ENCODE measurements at places on chromosomes 7 and 10.
A peak's percentile ranks its signal among the peaks of the same experiment; 100 is the strongest.

GRCh38 chr7:135601182-135601581 lies 43.5 kb downstream of the NUP205 start:
- no peak for DNase-seq

- DNase-seq = no peak
Observed at GRCh38 chr7:143223784-143224183, 1.9 kb downstream of the TAS2R40 start.

GRCh38 chr10:95241533-95241932 lies 47.5 kb downstream of the ACSM6 start:
- DNase-seq = no peak

GRCh38 chr10:80280071-80280800 lies 9.2 kb downstream of the MAT1A start:
- no peak for DNase-seq

DNA sequence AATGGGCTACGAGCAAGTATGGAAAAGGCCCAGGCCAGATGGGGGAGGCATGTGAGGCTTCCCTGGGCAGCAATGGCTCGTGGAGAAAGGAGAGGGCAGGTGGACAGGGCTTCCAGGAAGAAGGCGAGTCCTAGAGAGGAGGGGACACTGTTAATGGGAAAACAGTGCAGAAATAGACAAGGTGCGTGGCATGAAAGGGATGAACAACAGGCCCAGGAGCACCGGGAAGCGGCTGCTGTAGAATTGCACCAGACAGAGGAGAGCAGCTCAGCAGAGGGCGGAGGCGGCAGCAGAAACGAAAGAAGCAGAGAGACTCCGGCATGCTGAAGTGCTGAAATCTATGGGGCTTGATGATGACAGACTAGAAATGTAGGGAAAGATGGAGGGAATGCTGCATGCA lies 102.1 kb downstream of the PIP4K2A start:
- DNase-seq = no peak

DNA sequence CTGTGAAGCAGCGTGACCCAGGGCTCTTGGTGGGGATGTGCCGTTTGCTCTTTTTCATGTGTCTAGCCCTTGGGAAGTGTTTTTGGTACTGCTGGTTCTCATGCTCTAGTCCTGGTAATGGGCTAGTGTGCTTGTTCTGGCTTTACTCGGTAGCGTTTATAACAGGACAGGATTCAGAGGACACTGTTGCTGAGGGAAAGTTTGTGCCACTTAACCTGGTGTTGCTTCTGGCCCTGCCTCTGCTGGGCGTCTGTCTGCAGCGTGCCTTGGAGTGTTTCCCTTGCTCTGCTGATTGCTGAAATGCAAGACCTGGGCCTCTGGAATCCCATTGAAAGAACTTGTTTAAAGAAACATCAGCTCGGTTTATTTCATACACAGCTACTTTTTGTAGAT lies 35.0 kb downstream of the INPP5A start:
- no peak for DNase-seq

- DNase-seq = no peak
Observed at GRCh38 chr7:70415179-70415972, 716.6 kb upstream of the GALNT17 start.

GRCh38 chr10:71509444-71509843 lies 112.7 kb downstream of the CDH23 start:
- DNase-seq = no peak

DNA sequence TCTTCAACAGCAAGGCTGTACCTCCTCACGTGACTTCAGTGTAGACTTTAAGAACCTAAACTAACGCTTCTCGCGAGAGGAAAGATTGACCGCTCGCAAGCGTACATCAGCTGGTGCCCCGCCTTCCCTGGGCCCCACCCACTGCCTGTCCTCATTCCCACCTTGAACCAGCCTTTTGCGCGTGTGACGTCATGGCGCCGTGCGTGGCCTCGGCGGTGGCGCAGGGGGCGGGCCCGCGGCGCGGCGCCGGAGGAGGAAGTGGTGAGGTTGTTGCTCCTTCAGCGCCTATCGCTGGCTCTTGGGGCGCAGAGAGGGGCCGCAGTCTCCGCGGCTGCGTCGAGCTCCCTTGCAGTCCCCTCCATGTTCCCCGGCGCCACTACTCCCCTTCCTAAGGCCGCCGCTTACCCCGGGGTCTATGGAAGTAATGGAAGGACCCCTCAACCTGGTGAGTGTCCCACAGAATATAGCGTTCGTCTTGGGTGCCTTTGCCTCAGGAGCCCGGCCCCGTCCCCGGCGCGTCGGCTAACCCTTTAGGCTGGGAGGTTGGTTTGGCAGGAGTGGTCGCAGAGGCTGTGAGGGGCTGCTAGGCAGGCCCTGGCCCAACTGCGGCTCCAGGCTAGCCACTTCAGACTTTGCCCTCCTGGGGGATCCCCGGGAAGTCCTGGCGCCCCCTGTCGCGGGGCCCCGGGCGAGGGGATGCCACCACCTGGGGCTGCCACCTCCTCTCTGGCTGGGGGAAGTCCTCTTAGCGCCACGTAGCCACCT lies at the start of gene NRBF2:
Gene NRBF2, plus strand, starts transcription at position 273 of the 765 bp plus-strand sequence. Its CDS starts 143 bp downstream, at position 416.
- DNase-seq = peak; percentile 99

DNA sequence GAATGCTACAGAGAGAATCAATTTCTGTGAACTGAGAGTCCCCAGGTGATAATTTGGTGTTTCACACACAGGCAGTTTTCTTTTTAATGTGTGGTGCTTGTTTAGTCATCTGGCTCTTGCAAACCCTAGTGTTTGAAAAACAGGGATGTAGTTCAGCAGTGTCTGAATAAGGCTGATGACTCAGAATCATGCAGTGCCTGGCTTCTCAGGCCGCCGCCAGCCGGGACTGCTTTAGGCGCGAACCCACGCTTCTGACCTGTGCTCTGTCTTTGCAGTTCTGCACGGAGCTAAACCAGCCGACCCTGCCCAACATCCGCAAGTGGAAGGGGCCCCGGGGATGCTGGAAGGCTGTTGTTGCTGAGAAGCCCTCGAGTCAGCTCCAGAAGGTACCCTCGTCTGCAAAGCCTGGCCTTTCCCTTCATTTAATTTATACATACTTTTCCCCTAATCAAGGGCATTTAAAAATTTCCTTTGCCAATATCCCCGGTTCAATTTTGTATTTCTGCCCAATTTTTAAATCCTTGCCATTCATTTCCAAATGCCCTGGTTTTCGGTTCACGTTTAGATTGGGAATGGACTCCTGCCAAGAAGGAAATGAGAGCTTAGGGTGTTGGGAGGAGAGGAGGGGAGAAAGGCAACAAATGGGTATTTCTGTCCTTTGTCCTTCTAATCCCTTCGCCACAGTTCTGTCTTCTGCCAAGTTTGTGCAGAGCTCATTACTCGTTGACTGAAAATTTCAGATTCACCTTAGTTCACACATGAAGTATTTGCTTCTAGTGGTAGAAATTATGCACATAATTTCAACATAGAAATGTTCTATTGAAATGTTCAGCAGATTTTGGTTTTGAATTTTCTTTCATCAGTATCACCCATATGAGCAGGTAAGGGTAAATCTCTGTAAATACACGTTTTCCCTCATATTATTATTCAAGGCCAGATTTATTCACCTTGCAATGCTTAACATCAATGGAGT lies 108.5 kb upstream of the ANLN start:
- DNase-seq = no peak

- DNase-seq = no peak
Observed at GRCh38 chr10:125455431-125455830, 227.5 kb downstream of the TEX36 start.

DNA sequence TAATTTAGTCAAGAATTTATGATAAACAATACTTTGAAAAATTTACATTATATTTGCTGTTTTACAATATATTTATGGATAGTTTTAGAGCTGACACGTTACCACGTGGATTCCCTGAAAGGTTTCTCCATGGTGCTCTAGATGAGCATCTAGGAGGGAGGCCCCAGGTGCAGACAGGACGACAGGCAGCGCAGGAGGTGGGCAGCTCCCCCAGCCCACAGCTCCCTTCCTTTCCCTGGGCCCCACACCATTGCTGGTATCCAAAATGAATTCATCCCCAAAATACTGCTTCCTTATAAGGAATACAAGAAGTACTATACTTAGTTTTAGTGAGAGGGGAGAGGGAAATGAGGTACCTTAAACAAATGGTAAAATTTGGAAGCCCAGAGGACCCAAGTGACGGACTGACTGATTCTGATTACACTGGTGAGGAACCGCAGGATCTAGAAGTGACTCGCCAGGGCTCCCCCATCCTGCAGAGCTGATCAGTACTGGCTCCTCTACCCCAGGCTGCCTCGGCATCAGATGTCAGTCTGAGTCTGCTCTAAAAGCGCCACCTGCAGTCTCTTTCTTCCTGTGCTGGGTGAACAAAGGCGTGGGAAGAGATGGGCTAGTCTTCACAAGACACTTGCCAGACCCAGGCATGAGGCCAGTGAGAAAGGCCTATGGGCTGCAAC lies 89.2 kb downstream of the DLG5 start:
- peak; percentile 54 for DNase-seq

GRCh38 chr7:113367041-113367586 lies 248.8 kb upstream of the SMIM30 start:
- no peak for DNase-seq

All from hematopoietic multipotent progenitor cell treated with erythropoietin and hydrocortisone succinate and interleukin-3 and kit ligand, for 6 days (in vitro differentiated cells).